NCI-H1092 (cell line): ENCODE measurements at places on chromosomes 6 and 20.

- DNase-seq: no peak
Measured at GRCh38 chr6:155883741-155884140, 428.1 kb upstream of the NOX3 start.

- no peak for DNase-seq
Measured at GRCh38 chr6:21241231-21242130, 352.1 kb upstream of the SOX4 start.

DNA sequence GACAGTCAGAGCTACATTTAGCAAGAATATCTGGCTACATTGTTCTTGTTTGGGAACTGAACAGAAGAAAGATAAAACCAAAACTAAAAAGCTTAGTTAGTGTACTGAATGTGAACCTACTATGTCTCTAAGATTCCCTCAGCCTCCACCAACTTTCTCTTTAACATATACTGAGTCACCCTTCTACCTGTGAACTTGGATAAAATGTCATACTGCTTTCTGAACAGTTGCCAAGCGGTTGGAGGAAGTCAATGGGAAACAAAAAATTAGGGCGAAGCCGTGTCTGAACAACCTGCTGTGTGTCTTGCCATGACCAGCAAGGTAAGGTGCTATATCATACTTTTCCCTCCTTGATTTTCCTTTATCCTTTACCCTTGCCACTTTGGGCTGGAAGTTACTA, 243.5 kb downstream of the BTBD9 start:
- DNase-seq: no peak

- peak; percentile 11 for DNase-seq
Measured at GRCh38 chr6:99613409-99613704, 6.7 kb downstream of the PRDM13 start.

GRCh38 chr6:111354758-111355555, 128.1 kb downstream of the REV3L start:
- DNase-seq: no peak

- no peak for DNase-seq
Measured at GRCh38 chr6:82955841-82956240, 109.8 kb downstream of the UBE3D start.

DNA sequence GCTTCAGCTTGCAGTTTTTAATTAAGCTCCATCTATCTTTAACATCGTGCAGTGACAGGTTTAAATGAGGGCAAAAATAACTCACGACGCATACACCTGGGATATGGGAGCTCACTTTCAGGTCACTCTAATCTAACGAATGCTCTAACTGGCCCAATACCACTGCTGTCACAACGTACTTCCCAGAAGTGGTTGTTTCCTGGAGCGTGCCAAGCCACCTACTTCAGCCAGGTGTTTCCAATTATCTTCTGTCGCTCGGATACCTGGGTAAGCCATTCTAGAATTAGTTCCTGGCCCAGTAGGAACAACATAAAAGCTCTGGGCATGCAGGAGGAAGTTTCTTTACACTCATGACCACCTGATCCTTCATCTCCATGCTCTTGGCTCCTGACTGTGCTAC, 147.4 kb downstream of the FOXC1 start:
- no peak for DNase-seq

- DNase-seq: no peak
Measured at GRCh38 chr20:49700411-49701185, 13.1 kb downstream of the B4GALT5 start.

- no peak for DNase-seq
Measured at GRCh38 chr6:115740907-115741306, 319.8 kb downstream of the FRK start.

- DNase-seq: no peak
Measured at GRCh38 chr20:51354769-51355319, 187.7 kb downstream of the NFATC2 start.

DNA sequence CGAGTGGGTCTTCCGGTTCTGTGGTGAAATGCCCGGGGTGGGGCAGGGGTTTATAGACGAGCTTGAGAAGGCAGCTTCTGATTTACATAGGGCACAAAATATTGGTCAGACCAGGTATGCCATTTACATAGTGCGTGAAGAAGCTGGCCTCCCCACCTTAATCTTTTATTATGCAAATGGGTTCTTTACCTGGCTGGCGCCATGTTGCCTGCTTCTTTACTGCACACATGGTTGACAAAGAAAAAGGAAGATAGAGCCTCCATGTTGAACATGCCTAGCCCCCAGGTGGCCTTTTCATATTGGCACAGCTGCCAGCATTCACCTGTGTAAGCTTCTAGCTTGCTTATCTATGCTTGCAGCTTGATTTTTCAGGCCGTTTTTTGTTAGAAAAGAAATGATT, 276.2 kb downstream of the PHACTR1 start:
- DNase-seq: no peak

- DNase-seq: no peak
Measured at GRCh38 chr6:53922539-53922981, 127.8 kb downstream of the LRRC1 start.

GRCh38 chr6:118708744-118709143, 57.4 kb upstream of the CEP85L start:
- DNase-seq: no peak

DNA sequence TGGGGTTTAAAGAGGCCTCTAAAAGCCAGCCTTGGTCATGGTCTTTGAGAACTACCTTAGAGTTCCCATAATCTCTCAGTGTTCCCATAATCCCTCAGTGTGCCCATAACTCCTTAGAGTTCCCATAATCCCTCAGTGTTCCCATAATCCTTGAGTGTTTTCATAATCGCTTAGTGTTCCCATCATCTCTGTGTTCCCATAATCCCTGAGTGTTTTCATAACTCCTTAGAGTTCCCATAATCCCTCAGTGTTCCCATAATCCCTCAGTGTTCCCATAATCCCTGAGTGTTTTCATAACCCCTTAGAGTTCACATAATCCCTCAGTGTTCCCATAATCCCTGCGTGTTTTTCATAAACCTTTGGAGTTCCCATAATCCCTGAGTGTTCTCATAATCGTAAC, 199.2 kb downstream of the QKI start:
- no peak for DNase-seq

DNA sequence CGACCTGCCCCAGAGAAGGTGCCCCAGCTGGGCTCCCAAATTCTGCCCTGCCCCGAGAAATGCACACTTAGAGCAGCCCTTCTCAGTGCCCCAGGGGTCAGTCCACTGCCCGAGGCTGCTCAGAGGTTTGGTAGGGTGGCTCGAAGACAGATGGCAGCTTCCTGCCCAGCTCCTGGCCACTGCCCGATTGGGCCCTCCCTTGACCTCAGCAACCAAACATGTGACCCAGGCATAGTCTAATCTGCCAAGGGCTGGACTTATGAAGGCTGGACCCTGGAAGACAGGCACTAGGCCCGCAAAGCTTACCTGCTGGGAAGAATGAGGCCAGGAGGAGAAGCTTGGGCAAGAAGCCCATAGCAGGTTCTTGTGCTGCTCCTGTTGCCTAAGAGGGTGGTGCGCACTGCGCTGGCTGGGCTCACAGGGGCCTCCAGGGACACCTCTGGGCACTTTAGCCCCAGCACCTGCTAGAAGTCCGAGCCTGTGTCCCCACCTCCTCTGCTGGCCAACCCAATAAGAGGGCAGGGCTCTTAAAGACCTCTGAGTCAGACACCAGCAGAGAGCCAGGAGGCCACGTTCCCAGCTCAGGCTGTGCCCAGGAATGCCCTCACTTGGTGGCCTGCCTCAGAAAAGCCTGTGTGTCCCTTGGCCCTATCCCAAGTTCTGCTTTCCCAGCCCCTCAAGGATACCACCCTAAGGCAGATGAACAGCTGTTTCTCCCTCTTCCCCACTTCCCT, 5.5 kb downstream of the SIGLEC1 start:
- DNase-seq: no peak

DNA sequence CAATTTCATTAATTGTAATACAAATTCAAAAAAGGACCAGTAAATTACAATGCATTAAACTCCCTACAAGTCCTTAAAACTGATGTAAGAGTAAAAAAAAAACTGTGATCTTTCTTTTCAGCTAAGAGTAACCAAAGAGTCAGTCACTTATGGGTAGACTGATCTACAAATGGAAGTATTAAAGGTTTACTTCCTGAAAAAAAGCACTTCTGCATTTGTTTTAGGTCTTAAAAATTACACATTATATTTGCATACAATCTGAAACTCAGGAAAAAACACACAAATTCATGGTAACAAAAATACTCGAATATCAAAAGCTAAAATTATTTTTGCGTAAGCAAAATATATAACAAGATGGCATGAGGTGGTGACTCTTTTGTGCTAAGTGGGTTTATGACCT, 23.5 kb downstream of the USP49 start:
- DNase-seq: no peak

DNA sequence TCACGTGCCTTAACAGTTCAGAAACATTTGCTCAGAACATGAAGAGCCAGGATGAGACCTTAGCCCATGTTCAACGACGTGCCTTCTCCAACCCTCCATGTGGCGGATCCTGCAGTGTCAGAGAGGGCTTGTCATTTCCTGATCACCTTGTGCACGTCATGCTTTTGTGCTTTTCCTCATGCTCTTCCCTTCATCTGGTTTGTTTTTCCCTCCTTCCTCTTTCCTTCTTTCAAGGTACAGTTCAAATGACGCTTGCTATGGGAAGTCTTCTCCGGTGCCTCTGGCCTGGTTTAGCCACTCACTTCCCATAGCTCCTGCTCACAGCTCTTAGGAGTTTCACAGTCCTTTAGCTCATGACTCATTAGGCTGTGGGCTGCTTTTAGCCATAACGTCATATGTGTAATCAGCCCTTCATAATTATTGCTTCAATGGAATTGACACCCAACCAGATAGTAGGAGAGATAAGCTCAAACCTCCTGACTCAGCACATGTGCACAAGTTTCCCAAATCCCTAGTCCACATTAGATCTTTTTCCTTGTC, 102.7 kb upstream of the CNKSR3 start:
- DNase-seq: no peak

DNA sequence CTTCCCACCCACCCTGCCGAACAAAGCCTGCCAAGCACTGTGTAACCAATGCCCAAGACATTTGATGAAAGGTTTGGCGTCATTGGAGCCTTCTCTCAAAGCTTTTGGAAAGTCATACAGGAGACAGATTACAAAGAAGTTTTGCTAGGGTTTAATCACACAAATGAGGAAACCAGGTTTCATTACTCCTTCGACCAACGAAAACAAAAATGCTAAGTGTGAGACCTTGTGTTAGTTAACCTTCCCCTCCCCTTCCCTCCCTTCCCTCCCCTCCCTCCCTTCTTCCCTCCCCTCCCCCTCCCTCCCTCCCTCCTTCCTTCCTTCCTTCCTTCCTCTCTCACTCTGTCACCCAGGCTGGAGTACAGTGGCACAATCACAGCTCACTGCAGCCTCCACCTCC, 96.1 kb upstream of the CD83 start:
- no peak for DNase-seq

DNA sequence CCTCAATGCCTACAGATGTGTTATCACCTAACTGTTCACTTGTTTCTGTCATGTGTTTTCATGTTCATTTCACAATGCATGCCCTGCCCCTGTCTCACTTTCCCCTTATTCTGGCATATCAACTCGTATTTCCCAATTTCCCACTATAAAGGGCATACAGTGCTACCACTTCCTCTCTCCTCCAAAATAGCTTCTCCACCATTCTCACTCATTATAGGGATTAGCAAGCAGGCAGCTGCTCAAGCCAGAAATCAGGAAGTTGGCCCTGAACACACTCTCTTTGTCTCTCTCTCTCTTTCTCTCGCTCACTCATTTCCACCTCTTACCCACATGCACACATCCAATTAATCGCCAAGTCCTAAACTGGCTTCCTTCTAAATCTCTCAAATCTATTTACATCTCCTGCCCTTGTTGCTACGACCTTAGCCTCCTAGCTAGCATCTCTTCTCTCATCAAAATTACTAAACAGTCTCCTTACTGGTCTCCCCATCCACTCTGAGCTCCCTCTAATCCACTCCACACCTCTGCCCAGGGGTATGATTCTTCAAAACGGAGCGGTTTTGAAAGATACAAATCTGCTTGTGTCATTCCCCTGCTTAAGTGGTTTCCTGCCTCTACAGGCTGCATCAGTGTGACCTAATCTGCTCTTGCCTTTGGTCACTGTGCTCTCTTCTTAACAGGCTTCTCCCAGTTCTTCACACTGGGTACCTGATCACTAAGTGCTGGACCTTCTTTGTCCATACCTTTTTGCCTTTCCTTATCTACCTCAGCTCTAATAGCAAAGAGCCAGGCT, 196.2 kb downstream of the BTBD9 start:
- no peak for DNase-seq

- DNase-seq: no peak
Measured at GRCh38 chr20:5181958-5182357, 55.1 kb downstream of the CDS2 start.

GRCh38 chr20:21357844-21358243, 39.5 kb downstream of the NKX2-4 start:
- no peak for DNase-seq

DNA sequence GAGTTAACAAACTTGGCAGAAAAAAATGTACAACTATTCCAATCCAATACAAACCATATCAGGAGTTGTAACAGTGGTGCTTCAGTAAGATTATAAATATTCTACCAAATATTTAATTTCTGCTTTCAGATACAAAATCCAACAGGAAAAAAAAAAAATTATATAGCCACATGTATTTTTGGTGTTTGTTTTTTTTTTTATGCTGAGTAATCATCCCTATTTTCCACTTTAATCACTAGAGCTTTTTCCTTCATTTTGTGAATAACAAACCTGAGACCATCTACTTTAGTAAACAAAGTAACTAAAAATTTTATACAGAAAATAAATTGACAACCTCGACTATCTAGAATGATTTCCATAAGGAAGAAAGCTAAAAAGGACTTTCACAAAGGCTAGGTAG, 36.2 kb downstream of the MMS22L start:
- DNase-seq: no peak

DNA sequence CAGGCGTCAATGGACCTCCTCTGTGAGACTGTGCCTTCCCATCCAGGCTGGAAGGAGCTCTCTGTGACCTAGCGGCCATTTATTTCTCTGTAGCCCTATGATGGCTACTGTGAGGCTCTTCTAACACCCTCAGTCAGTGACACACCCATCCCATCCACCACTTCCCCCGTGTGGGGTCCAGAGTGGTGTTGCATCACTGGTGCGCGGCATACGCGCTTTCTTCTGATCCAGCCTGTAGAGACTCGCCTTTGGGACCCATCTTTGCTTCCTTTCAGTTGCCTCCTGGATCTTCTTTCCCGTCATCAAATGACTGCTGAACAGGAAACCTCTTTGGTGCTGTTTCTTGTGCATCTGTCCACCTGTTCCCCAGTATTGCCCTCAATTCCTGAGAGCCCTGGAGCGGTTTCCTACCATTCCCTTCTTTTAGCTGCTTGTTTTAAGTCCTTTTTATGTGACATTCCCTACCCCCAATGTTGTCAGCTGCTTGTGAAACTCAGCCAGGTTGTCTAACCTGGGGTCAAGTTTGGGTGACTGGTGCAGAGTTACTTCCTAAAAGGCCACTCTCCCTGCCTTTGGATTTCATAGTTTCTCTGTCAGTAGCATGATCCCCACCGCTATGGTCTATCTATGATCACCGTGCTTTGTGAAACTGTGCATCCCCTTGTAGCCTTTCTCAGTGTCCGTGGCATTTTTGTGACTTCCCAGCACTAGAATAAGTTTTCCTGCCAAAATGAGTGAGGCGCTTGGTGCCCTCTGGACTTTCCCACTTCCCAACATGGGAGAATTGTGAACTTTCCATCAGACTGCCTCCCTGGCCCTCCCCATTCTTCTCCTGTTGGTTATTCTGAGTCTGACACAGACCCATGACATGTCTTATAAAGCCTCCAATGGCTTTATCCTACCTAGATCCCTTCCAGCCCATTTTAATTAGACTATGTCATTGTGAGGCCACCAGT, 5.7 kb downstream of the PRR3 start:
- DNase-seq: no peak
